HFFc6 (cell line): ENCODE measurements at places on chromosomes 12 and 14. TPM values are rescaled to one million over a fixed set of nuclear protein-coding genes. Genes with fewer than 3 reads are reported as not detected.

- no peak for DNase-seq
These were observed 653.5 kb downstream of the FSCB start for GRCh38 chr14:43853541-43853940.

GRCh38 chr14:50085570-50086320 lies 30.6 kb downstream of the VCPKMT start:
- DNase-seq: peak; percentile 78

DNA sequence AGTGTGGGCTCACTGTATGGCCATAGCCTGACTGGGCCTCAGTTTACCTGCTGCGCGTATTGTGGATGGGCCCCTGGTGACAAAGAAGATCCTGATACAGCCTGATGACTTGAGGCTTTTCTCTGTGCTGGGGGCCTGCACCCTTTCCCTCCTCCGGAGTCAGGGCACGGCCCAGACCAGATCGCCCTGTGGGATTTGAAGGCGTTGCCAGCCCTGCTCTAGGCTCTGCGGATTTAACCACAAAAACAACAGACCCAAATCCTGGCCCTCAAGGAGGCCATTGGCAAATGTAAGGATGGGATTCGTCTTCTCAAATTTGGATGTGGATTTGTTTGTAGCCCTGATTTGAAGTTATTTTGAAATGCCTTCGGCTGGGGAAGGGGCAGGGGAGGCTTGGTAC lies 195.8 kb downstream of the TSPAN9 start:
- no peak for DNase-seq

- no peak for DNase-seq
These were observed 48.7 kb downstream of the FBRSL1 start for GRCh38 chr12:132538663-132538990.

The ACVR1B gene
- 12.0 to 13.1 TPM (median 13.1 TPM) in 3 replicates for total RNA-seq

The AKT1 gene
- total RNA-seq: 164 to 182 TPM (median 180 TPM) in 3 replicates

DNA sequence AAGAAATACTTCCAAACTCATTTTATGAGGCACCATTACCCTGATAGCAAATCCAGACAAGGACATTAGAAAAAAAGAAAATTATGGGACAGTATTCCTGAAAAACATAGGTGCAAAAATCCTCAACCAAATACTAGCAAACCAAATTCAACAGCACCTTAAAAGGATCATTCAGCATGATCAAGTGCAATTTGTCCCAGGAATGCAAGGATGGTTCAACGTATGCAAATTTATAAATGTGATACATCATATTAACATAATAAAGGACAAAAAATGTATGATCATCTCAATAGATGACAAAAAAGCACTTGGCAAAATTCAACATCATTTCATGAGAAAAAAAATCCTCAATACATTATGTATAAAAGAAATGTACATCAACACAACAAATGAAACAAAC lies 162.9 kb downstream of the DUSP6 start:
- no peak for DNase-seq

GRCh38 chr12:116508145-116509121 lies 50.7 kb upstream of the MAP1LC3B2 start:
- no peak for DNase-seq

- DNase-seq: no peak
These were observed 14.3 kb upstream of the MCRS1 start for GRCh38 chr12:49582201-49582600.

DNA sequence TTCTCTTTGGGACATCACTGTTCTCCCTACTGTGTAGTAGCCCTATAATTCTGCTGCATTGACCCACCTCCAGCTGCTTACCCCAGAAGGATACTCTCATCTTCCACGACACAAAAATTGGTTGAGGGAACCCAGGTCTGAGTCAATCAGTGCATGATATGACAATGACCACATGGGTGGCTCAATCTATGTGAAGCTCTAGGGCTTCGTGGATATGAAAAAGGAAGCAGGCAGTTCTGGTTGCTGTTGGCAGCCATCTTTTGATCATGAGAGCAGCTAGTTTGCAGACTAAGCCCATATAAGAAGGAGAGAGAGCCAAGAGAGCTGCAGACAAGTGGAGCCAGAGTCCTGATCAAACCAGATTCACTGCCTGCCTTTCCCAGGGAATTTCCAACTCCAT lies 57.9 kb downstream of the AVPR1A start:
- DNase-seq: no peak

The CLEC1A gene
- 0.36 to 0.70 TPM (median 0.38 TPM) in 3 replicates for total RNA-seq

DNA sequence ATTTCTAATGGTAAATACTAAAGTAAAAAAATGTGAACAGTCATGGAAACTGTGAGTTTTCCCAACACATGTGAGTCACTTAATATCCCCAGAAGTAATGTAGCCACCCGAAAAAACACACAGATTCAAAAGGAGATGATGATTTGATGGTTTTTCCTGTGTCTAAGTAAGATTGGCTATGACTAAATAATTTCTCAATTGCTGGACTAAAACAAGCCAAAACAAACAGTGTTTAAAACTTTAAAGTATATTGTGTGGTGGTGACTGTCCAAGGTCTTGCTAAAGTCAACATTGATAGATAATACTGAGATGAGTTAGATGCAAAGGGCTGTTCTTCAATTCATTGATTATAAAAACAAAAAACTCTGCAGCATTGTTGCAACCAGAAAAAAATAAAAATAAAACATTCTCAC lies 89.6 kb upstream of the SOX5 start:
- DNase-seq: no peak

- DNase-seq: no peak
These were observed 148.1 kb downstream of the KIF26A start for GRCh38 chr14:104286496-104286895.

- peak; percentile 38 for DNase-seq
These were observed 718 bp downstream of the CCDC92 start for GRCh38 chr12:123971770-123972456.

DNA sequence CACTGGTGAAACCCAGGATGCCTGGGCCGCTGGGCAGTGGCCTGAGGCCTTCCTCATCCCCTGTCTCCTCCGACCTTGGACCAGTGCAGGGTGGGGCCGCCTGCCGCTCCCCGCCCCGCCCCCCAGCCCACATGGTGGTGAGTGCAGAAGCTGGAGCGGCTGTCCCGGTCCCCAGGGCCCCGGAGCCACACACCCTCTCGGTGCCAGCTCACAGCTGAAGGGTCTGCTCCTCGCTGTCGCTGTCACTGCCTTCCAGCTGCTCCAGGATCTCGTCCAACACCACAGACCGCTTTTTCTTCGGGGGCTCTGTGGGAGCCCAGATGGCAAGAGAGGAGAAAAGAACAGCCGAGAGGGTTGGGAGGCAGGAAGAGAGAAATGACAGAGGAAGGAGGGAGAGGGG lies 143.1 kb downstream of the RBM19 start:
- DNase-seq: no peak

The RNASE4 gene
- 4.0 to 5.3 TPM (median 5.0 TPM) in 3 replicates for total RNA-seq

- no peak for DNase-seq
These were observed 290.9 kb downstream of the PPFIA2 start for GRCh38 chr12:81468206-81468605.

The DPPA3 gene
- total RNA-seq: not detected in 3 replicates

The SIX6 gene
- not detected in 3 replicates for total RNA-seq

GRCh38 chr14:70652871-70653270 lies 11.2 kb downstream of the TTC9 start:
- DNase-seq: no peak

DNA sequence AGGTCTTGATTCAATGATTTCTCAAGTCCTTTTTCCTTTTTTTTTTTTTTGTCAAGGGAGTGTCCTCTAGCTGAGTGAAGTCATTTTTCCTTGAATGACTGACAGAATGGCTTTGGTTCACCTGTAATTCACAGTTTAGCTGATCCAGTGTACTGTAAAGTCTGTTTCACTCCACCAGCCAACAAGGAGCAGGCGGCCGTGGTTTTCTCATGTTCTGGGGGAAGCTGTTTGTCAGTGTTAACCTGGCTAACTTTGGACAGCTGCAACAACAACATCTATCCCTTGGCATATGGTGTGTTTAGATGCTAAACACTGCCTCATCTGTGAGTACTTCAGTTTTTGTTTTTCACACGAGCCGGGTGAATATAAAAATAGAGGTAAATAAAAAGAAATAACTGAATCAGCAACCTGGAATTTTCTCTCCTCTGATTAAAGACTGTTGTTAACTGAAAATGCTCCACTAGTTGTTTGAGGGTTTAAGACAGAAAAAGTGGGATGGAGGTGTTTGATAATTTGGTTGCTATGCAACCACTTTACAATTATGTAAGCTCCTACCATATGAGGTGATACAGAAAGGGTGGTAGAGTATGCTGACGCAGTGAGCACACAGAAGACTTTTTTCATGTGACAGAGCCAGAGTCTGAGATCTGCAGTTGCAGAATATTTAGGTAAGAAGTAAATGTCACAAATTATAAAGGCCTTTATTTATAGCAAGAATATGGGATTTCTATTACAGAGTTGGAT lies 50.3 kb upstream of the SLC2A13 start:
- no peak for DNase-seq

DNA sequence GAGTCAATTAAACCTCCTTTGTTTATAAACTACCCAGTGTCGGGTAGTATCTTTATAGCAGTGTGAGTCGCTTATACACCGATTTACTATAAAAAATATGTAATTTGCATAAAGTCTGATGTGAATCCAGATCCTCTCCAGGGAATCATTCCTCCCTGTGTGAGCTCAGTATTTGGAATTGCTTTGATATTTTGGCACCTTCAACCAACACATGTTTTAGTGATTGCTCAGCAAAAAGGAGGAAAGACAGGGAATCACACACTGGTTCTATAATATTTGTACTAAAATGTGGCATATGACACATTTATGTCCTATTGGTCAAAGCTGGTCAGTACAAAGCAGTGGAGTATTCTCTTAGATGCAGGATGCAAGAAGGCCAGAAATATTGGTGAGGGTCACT lies 703.9 kb upstream of the ATXN7L3B start:
- no peak for DNase-seq

The KRT6A gene
- not detected in 2 replicates for total RNA-seq

The ALDH1L2 gene
- total RNA-seq: 36.9 and 50.1 TPM in 2 replicates

GRCh38 chr12:27336282-27336653 lies 3.6 kb downstream of the BMAL2 start:
- DNase-seq: no peak

GRCh38 chr14:103694572-103695026 lies 20.7 kb downstream of the XRCC3 start:
- DNase-seq: no peak

DNA sequence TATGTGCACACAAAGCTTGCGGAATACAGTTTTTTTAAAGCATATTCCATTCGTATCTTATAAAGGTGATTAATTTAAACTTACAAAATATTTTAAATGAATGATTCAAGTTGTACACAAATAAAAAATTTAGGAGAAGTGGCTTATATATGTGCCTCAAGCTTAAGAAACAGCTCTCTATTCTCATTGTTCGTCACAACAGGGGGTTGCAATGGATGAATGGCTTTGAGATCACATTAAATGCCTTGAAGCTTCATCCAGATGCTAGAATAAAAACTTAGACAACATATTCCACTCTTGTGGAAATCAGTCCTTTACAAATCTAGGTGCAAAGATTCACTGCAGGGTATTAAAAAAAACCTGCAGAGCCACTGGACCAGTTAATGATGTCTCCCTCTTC lies 303.9 kb upstream of the LRFN5 start:
- DNase-seq: no peak

- no peak for DNase-seq
These were observed 10.9 kb upstream of the MYL2 start for GRCh38 chr12:110931315-110931728.

The SCNN1A gene
- total RNA-seq: 0.17 TPM in 1 of 3 replicates, not detected in the others

- DNase-seq: no peak
These were observed 361.5 kb downstream of the FUT8 start for GRCh38 chr14:65774041-65774440.

GRCh38 chr12:52850681-52851080 lies 1.9 kb upstream of the KRT78 start:
- no peak for DNase-seq

DNA sequence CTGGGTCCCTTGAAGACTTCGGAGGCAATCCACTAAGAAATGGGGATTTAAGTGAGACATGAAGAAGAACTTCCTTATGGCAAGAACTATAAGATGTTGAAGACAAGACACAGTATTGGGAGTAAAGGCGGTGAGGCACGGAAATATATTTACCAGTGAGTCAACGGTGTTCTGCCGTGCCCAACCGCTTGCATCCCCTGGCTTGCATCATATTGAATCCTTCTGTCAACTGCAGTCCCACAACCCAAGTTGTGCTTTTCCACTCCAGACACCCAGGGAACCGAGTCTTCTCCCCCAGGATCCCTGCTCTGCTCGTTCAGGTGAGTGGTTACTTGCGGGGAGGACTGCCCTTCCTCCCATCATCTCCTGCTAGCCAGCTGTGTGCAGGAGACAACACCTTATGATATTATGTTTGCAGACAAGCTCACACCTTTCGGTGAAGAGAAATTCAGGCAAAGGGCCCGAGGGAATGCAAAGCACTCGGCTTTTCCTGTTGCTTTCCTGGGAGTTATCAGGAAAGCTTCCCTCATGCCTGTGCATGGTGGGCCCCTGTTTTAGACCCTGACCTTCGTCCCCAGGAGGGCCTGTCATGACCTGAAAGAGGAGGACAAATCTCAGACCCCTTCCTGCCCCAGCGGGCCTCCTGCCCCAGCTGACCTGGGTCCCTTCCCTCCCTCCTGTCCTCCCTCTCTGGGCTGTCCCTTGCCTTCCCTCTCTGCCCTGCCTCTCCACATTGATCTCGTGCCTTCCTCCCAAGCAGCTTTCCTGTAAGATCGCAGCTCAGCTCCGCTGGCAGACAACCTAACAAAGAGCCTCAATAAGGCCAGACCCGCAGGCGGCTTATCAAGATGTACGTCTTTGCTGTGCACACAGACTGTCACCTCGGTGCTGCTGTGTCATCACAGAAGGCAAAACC lies 4.3 kb upstream of the LRTM2 start:
- DNase-seq: no peak

DNA sequence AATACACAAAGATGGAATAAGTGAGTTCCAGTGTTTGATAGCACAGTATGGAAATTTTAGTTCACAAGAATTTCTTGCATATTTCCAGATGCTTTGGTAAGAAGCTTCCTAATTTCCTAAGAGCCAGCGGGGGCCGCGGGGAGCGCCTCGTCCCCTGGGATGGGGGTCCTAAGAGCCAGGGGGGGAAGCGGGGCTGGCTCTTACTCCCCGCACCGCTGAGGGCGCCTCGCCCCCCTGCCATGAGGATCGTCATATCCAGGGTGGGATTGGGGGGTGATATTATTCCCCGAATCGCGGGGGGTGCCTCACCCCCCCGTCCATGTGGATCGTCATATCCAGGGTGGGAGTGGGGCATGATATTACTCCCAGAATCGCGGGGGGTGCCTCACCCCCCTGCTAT lies 100.5 kb upstream of the GNG2 start:
- DNase-seq: no peak

GRCh38 chr14:68245146-68246073 lies 425.8 kb downstream of the RAD51B start:
- DNase-seq: peak; percentile 38

- no peak for DNase-seq
These were observed 14.4 kb upstream of the OR6C65 start for GRCh38 chr12:55385891-55386290.

The UBE2N gene
- 137 and 145 TPM in 2 replicates for total RNA-seq

DNA sequence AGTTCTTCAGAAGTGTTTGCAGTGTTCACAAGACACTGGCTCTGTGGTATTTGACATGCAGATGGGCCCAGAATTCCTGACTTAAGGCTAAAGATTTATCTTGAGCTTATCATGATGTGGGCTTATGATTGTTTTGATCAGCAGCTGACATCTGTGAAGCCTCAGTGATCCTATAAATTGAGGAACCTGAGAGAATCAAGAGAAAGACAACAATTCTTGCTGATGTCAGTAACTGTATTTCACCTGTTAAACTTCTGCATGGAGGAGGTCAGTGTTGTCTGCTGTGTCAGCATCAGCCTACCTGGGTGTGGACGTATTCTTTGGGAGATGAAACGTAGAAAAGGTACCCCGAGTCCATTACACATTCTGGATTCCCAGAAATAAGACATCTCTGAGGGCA lies 33.3 kb downstream of the TRAF3 start:
- no peak for DNase-seq
